ENCODE measurements at places on chromosomes 2 and 18.

GRCh38 chr2:191559569-191559968, 118.4 kb upstream of the NABP1 start:
- DNase-seq, result no peak

DNA sequence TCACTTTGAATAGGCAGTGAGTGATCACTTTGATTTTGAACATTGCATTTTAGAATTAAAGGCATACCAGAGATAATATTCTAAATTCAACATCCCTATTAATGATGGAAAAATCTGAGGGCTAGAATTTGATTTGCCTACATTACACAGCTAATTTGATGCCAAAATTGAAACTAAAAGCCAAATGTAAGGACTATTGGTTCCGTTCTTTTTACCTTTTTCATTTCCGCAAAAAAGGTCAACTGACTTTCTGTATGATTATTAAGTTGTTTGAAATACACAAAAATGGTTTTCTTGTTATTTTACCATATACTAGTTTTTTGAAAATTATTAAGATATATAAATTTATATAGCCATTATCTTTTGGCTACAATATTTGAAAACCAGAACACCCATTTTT, 117.5 kb downstream of the SCN3A start:
- DNase-seq, result no peak

- no peak for DNase-seq
These were observed 575 bp downstream of the TMEM150A start for GRCh38 chr2:85601771-85602475.

DNA sequence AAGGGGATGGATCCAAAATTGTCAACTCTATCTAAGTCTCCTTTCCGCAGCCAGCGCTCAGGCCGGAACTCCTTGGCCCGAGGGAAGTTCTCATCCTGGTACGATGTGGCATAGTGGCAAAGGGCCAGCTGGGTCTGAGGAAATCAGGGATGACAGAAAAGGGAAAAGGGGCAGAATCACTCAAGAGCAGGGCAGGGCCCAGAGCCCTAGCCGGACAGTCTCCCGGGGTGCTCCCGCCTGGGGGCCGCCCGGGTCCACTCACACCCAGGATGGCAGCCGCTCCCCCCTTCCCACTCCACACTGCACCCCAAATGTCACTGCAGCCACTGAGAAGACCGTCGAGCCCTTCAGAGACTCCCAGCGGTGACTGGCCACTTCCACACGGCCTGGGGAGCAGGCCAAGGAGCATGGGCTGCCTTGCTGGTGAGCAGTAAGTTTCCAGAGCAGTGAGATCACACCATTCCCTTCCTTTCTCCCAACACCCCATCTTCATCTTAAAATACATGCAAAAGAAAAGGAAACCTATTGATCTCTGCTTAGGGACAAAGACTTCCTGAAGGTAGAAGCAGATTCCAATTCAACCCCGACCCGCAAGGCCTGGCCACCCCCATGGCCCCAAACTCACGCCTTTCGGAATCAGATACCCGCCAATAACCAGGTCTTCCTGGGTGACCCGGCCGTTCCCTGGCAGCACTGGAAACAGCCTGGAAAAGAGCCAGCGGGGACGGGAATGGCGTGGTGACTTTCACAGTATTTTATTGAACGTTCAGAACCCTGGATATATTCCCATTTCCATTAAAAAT, 26.7 kb downstream of the CYP27C1 start:
- DNase-seq, result no peak

DNA sequence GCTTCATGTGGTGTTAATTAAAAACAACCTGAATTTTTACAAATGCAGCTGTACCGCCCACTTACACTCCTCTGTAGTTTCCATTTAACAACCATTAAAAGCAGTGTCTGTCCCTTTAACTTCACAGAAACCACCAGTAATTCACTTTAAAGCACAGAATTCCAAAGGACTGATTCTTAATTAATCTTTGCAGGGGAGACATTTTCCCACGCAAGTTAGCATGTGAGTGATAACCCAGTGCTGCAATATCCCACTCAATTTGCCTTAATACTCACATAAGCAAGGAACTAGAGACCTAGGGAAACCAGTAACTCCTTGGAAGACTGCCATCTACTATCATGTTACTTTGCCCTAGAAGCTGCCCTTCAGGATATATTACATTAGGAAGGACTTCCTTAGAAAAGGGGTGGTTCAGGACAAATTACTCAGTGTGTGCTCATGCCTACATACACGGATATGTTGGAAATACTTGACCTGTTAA, 102.3 kb downstream of the OSR1 start:
- DNase-seq, result peak; percentile 56

- no peak for DNase-seq
These were observed 183.6 kb upstream of the MGAT5 start for GRCh38 chr2:134070281-134070741.

- DNase-seq, result no peak
These were observed 1933.6 kb upstream of the LRRTM1 start for GRCh38 chr2:82237994-82238662.

DNA sequence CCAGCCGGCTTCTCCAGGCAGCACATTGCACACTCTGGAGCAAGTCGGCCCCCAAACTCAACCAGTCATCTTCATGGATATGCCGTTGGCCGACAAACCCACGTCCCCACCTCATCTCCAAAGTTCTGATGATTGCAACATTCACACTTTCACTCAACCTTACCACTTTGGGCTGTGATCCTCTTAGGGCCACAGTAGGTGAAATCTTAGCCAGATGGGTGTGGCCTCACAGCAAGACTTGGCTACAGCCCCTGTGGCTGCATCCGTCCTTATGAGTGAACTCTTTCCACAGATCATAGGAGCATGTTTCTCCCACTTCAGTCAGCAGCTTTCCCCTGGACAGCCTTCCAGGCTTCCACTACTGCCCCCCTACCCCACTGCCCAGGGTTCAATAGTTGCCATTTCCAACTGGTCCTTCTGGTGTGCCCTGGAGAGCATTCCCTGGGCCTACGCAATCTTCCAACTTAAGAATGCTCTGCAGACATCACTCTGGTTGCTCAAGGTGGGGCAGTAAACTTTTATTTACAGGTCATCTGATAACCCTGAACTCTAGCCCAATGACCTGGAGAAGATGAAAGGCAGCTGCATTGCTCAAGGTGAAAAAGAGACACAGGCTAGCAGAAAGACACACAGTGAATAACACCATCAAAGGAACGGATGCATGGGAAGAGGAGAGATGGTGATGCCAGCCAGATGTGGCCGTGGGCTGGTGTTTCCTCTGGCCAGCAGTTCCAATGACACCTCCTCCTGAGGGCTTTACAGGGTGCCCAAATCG, 34.5 kb downstream of the ARL4C start:
- no peak for DNase-seq

GRCh38 chr18:39531659-39532058, 1966.1 kb upstream of the CELF4 start:
- no peak for DNase-seq

DNA sequence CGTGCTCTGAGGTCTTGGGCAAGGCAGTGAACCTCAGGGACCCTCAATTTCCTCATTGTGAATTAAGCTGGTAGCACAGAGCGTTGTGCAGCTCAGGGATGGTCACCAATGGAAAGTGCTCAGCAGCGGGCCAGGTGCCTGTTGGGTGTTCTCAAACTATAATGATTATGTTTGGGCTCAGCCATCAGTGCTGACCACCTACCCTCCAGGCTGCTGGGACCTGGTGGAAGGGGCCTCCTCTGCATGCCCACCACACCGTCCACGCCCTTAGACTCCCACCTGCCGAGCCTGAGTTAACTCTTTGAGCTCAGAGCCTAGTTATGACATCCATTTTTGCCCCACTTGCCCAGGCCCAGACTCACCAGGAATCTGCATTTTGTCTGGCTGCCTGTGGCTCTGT, 35.0 kb downstream of the GLI2 start:
- no peak for DNase-seq

GRCh38 chr18:69599377-69599776, 198.7 kb downstream of the DOK6 start:
- DNase-seq, result no peak

GRCh38 chr18:68475883-68476282, 239.0 kb downstream of the TMX3 start:
- DNase-seq, result no peak

GRCh38 chr18:35050705-35051195, 9.5 kb downstream of the MAPRE2 start:
- no peak for DNase-seq
